ENCODE measurements at places on chromosomes 3 and 15.

GRCh38 chr15:67945131-67945530 is 105.3 kb upstream of the RNU6-1 start:
- no peak for DNase-seq

DNA sequence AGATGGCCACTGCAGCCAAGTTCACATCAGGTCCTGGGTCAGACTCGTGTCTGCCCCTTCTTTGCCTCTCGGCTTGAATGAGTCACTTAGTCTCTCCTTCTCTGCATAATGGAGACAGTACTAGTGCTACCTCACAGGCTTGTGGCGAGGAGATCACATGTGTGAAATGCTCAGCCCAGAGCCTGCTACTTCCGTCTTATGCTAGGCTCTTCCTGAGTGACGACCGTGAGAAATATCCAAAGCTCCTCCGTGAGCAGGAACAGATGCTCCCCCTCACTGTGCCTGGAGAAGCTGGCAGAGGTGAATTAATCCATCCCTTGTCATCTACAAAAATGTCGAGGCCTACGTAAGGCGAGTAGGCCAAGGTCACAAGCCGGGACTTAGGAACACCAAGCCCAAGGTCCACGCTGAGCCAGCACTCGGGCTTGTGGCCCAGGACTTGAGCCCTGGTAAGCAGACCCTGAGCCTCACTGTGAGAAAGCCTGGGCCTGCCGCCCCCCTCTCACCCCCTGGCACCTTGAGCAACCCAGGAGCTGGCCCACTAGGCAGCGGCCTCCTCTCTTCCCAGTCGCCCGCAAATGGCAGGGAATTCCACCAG is 17.9 kb downstream of the PAK6 start:
- no peak for DNase-seq

- no peak for DNase-seq
Measured at GRCh38 chr15:92452143-92452542, 58.5 kb downstream of the ST8SIA2 start.

- DNase-seq = no peak
Measured at GRCh38 chr3:16514755-16515353, 1.4 kb upstream of the RFTN1 start.

DNA sequence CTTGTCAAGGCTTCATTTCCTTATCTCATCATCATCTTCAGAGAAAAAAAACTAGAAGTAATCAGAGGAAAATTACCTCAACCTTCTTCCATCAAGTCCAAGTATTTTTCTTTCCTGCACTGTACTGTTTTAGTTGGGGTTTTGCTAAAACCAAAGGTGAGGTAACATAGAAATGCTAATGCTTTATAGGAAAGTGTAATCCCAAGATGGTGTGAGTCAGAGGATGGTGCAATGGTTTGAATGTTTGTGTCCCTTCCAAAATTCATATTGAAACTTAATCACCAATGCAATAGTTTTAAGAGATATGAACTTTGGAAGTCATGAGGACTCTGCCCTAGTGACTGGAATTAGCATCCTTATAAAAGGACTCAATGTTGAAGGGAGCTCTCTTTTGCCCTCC is 79.5 kb downstream of the KBTBD8 start:
- no peak for DNase-seq

DNA sequence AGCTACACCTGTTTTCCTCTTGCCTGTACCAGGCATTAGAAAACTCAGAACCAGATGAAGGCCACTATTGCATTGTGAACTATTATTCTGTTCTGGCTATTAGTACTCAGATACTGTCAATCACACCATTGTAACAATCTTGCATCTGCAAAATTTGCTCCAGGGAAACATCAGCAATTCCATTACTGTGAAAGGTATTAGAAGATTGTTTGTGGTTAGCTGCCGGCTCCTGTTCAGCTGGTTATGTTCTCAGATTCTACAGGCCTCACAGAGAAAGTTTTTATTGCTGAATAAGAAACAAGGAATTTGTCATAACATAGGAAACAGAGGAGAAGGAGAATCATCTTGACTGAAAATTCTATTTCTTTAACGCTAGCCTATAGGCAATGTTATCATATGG is 179.9 kb downstream of the PLOD2 start:
- DNase-seq = no peak

DNA sequence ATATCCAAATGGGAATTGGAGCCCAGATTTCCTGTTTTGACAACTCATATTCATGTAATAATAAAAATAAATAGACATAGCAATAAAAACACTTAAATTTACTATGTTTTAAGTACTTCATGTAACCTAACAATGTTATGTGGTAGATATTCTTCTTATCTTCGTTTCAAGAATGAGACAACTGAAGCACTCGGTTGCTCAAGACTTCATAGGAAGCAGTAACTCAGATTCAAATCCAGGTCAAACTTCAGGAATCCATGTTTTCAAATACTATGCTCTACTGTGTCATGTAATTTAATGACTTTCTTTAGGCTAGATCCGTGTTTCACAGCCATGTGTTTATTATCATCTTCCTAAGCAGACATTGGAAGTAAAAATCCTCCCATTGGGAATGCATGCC is 492.2 kb downstream of the CNTN3 start:
- DNase-seq = no peak

DNA sequence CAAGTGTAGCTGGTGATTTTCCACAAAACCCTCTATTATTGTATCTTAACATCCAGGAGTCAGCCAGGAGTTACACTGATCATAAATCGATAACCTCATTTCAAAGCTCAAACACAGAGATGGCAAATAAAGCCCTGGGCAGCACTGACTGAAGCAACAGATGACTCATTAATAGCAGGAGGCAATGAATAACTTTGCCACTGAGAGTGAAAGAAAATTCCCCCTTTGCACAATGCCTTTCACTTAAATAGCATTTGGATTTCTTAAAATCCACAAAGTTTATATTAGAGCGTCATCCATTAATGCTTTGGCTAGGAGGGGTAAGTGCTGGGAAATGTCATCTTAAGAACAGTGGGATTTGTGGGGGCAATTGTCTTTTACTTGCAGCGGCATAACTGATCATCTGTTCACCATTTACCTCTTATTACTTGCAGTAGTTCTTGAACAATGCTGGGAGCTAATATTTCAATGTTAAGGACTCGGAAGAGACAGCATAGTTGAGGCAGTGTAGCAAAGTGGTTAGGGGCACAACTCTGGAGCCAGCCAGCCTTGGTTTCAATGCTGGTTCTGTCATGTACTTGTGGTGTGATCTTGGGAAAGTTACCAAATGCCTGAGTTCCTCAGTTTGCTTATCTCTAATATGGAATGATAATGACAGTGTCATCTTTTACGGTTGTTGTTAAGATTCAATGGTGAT is 630.4 kb upstream of the TBL1XR1 start:
- no peak for DNase-seq

- no peak for DNase-seq
Measured at GRCh38 chr3:50626401-50626800, 9.4 kb downstream of the MAPKAPK3 start.

DNA sequence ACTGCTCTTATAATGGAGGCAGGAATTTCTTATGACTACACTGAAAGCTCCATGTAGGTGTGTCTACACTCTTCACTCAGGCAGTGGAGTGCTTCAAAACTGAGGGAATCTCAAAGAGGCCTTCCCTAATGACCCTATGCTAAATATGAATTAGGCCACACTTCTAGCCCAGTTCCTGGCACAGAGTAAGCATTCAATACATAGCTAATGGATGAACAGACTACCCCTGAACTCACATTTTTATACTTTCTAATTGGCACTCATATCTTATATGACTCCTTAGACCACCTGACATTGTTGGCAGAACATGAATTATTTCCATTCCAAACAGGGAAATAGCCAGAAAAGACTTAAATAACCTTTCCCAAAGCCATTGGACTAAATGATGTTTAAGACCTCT is 3.4 kb downstream of the RARRES1 start:
- DNase-seq = no peak

DNA sequence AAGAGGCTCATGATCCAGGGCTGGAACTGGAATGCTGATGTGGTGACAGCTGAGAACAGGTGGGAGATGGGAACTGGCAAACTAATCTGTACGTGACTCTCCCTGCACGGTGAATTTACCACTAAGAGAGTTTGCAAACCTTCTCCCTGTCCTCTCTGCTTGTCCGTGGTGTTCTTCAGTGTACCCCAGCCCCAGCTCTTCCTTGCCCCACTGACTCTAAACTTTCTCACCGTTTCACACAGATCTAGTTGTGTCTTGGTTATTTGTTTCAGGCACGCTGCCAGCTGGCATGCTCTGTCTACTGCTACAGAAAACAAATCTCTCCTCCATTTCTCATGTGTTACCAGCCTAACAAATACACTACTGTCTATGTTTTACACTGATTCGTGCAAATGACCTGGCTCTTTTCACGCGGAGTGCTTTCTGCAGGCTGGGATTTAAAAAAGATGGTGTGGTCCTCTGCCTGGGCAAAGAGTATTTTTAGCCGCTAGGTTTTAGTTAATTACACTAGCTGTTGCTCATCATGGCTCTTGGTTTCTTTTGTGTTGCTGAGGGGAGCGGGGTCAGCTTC is 192.7 kb upstream of the LRIG1 start:
- no peak for DNase-seq

DNA sequence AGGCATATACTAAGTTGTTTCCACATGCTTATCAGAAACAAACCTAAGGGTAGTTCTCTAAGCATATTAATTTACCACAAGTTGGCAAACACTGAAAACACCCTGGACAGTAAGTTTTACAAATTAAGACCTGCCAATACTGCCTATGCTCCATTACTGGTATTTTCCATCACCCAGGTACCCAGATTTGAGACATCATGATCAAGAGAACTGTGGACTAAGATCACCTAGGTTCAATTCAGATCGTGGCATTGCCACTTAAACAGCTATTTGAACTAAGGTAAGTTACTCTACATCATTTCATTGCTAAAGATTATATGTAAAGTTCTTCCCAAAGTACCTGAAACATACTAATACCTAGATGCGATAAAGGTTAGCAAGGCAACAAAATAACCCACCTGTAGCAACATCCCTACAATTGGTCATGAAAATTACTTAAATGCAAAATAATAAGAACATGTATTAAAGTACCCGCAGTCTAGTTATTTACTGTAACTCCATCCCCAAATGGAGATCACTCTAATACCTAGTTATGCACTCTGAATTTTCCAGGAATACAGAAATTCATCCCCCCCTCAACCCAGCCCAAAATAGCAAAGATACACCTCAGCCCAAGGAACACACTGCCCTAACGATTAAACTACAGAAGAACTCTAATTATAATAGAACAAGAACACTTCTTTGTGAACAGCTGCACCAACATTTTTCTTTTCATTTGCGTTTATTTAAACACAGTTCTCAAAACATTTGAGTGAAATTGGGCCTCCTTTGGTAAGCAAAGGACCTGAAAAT is 21.6 kb downstream of the TRA2B start:
- DNase-seq = no peak

- no peak for DNase-seq
Measured at GRCh38 chr15:41550066-41550775, 6.2 kb upstream of the RPAP1 start.

- no peak for DNase-seq
Measured at GRCh38 chr3:149670742-149671492, 13.1 kb upstream of the WWTR1 start.

DNA sequence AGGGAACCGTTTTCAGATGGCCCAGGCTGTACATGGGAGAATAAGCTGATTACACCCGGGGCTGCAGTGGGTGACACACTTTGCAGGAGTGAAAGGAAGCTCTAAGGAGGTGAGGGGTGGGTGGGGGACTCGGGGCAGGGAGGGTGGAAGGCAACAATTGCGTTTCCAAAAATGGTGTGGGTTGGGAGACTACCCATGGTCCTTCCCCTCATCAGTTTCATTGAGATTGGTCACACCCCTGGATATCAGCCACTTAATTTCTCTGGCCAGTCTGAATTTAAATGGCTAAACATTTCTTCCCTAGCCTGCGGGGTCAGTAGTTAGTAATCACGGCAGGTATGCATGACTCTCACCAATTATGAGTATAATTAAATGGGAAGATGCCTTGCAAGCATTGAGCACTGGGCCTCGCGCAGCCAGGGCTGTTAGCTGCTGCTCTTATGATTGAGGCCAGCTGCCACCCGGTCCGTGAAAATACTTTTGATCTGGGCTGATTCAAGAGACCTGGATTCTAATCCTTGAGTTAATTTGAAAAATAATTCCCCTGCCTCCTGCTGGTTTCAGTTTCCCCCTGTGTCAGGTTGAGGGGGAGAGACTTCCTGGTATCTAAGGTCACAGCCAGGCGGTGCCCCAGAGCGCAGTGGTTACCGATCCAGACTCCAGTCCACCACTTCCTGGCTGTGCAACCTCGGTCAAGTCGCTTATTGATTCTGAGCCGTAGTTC is 23.3 kb downstream of the SLC6A6 start:
- no peak for DNase-seq

DNA sequence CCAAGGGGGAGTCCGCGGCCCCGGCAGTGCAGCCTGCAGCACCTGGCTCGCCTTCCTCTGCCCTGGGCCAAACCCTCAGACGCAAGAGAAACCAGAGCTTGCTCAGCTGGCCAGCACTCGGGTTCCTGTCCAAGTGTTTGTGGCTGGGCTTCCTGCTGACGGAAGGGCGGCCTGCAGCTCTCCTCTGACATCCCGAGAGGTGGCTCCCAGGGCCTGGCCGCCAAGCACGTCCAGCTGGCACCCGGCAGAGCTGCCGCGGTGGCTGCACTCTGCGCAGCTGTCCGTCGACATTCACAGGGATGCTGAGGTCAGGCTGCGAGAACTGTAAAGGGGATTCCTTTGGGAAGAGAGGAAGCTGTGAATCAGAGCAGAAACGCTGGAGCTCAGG is 85.6 kb downstream of the CPN2 start:
- no peak for DNase-seq

DNA sequence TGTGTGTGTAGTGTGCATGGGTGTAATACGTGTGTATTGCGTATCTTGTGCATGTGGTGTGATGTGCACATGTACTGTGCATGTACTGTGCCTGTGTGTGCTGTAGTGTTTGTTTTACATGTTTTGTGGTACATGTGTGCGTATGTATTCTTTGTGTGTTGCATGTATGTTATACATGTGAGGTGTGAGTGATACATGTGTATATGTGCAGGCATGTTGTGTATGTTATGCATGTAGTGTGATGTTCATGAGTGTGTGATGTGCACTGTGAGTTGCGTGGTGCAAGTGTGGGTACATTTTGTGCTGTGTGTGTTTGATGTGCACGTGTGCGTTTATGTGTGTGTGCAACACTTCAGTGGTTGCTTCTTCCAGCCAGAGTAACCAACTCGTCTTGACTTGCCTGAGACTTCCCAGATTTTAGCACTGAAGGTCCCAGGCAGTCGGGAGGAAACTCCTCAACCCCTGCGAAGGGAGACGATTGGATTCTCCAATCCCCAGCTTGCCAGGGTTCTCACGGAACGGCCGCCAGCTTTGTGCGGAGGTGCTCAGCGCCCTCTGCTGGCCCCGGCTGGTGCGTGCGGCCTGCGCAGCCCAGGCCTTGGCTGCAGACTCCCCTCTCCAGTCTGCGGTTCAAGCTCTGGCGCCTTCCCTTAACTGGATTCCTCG is 3.6 kb downstream of the GALNT15 start:
- peak; percentile 64 for DNase-seq

- DNase-seq = no peak
Measured at GRCh38 chr3:149023951-149024350, 32.6 kb downstream of the GYG1 start.

- no peak for DNase-seq
Measured at GRCh38 chr3:61912158-61912557, 350.8 kb downstream of the PTPRG start.

GRCh38 chr3:78041486-78041885 is 1001.6 kb downstream of the ROBO2 start:
- DNase-seq = no peak

All from stimulated activated CD4-positive, alpha-beta T cell treated with anti-CD3 and anti-CD28 coated beads, Interleukin-12 subunit alpha, Interleukin-12 subunit beta, amount 100 ng/mL, for 4 hours (primary cell).